ENCODE measurements at places on chromosomes 13 and 19. TPM values are rescaled to one million over a fixed set of nuclear protein-coding genes. Genes with fewer than 3 reads are reported as not detected.

GRCh38 chr13:97043302-97043701 lies 49.0 kb upstream of the OXGR1 start:
- DNase-seq = no peak
- H3K4me3 ChIP-seq = no peak overlapping the region

DNA sequence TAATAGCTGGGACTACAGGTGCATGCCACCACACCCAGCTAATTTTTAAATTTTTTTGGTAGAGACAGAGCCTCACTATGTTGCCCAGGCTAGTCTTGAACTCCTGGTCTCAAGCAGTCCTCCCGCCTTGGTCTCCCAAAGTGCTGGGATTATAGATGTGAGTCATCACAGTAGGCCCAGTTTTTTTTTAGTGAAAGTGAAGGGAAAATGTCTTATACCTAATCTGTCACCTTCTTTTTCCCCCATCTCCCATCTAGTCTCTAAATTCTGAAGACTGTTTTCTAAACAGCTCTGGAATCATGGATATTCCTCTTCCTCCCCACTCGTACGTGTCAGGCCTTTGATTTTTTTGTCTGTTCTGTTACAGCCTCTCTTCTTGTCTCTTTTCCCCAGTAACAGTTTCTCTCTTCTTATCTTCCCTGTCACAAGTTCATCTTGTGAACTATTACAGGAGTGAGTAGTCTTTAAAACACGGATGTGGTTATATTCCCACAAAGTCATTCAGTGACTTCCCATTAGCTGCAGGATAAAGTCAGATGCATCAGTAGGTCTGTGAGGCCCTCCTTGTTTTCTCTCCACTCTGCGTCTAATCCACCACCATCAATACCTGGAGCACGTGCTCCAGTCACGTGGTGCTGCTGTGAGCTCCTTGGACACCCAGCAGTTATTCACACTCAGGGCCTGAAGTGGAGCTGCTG lies 2.9 kb downstream of the CDC16 start:
- H3K27ac ChIP-seq = no peak overlapping the region
- H3K4me3 ChIP-seq = no peak overlapping the region
- H3K4me1 ChIP-seq = peaks cover 16% of the 10 kb centered on the region
- H3K36me3 ChIP-seq = no peaks in the 10 kb centered on the region
- DNase-seq = no peak

DNA sequence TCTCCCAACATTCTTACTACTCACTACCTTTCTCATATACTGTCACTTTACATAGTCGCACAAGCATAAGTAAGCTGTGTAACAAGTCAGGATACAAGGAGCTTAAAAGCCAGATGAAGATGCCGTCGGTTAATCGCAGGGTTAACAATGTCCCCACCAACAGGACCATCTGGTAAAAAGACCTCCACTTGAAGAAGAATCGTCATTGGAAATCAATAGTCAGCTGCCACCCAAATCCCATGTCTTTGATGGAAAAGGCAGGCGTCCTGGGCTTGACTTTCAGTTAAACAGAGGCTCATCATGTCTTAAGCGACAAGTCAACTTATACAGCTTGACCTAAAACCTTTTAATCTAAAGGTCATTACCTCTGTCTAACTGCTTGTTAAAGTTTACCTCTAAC lies 27.2 kb downstream of the DOCK9 start:
- H3K4me1 ChIP-seq = no peaks in the 10 kb centered on the region
- H3K27ac ChIP-seq = no peak overlapping the region
- no peaks in the 10 kb centered on the region for H3K36me3 ChIP-seq
- H3K27me3 ChIP-seq = no peaks in the 10 kb centered on the region
- H3K4me3 ChIP-seq = no peak overlapping the region

DNA sequence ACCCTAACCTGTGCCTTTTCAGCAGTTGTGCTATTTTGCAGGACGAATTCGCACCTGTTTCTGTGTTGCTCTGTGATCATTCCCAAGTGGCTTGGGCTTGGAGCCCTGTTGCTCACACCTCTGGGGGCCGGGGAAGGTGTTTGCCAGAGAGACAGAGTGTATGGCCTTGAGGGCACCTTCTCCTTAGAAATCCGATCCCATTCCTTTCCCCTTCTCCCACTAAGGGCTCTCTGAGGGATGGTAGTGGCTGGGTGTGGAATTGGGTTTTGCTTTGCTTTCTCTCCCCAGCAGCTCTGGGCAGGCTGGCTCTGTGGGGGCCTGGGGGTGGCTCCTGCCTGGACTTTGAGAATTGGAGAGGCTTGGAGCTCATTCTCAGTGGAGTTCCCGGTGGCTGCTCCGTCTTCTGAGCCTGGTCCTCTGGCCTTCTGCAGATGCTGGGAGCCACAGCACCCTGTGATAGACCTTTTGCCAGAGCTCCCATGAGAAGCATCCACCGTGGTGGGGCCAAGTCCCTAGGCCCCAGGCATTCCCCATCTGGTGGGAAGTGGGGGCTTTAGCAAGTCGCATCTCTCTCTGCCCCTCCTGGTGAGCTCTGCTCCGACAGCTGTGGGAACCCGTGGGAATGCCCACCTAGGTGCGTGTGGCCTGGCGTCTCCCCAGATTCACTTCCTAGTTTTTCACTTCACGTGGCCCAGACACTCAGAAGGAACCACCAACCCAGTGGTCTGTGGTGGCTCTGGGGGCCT lies 26.1 kb downstream of the ATP11A start:
- H3K4me1 ChIP-seq = peaks cover 17% of the 10 kb centered on the region
- no peak for DNase-seq
- H3K27ac ChIP-seq = no peak overlapping the region
- H3K36me3 ChIP-seq = no peaks in the 10 kb centered on the region
- no peaks in the 10 kb centered on the region for H3K27me3 ChIP-seq
- H3K4me3 ChIP-seq = no peak overlapping the region

GRCh38 chr19:963486-963951 lies 20.6 kb upstream of the WDR18 start:
- H3K27me3 ChIP-seq = no peaks in the 10 kb centered on the region
- DNase-seq = no peak
- H3K36me3 ChIP-seq = no peaks in the 10 kb centered on the region
- H3K4me1 ChIP-seq = peaks cover 6% of the 10 kb centered on the region
- no peak overlapping the region for H3K4me3 ChIP-seq
- H3K27ac ChIP-seq = no peak overlapping the region

GRCh38 chr19:30169196-30169900 lies 202.8 kb upstream of the ZNF536 start:
- no peak overlapping the region for H3K4me3 ChIP-seq
- no peak for DNase-seq
- H3K4me1 ChIP-seq = peaks cover 9% of the 10 kb centered on the region
- no peaks in the 10 kb centered on the region for H3K36me3 ChIP-seq
- no peaks in the 10 kb centered on the region for H3K27me3 ChIP-seq

DNA sequence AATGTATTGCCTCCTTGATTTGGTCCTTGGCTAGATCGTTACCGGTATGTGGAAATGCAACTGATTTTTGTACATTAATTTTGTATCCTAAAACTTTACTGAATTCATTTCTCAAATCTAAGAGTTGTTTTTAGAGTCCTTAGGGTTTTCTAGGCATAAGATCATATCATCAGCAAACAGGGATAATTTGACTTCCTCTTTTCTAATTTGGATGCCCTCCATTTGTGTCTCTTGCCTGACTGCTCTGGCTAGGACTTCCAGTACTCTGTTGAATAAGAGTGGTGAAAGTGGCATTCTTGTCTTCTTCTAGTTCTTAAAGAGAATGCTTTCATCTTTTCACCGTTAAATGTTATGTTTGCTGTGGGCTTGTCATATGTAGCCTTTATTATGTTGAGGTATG lies 12.0 kb upstream of the CYP2A13 start:
- DNase-seq = no peak
- no peak overlapping the region for H3K27ac ChIP-seq
- peaks cover 22% of the 10 kb centered on the region for H3K27me3 ChIP-seq
- H3K36me3 ChIP-seq = no peaks in the 10 kb centered on the region

DNA sequence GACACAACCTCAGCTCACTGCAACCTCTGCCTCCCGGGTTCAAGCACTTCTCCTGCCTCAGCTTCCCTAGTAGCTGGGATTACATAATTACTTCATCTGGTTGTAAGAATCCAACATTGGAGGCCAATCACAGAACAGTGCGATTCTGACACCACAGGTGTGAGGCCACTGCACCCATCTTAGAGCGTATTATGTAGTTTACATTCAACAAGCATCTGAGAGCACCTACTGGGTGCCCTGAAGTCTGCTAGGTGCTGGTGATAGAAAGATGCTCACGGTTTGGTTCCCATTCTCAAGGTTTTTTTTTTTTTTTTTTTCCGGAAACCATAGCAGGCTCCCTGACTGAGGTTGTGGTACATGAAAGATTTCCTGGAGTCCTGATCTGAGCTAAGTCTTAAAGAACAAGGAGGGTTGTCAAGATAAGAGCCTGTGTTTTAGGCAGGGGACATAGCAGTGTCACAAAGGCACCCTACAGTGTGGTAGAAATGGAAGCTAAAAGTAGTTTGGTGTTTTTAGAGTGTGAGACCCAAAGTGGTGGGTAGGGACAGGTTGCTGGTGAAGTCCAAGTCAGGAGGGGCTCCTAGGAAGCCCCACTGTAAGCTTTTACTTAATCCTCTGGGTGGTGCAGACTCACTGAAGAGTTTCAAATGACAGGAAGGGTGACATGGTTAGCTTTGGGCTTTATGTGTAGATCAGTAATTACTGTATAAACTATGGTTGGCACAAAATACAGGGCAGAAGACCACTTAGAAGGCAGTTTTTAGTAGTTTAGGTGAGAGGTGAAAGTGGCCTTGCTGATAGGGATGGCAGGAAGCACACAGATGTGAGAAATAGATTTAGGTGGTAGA lies 15.2 kb downstream of the SAE1 start:
- no peaks in the 10 kb centered on the region for H3K27me3 ChIP-seq
- DNase-seq = no peak
- peak overlapping the region; percentile 5 for H3K27ac ChIP-seq
- H3K4me1 ChIP-seq = peaks cover 6% of the 10 kb centered on the region

GRCh38 chr13:113150550-113151365 lies 7.7 kb upstream of the PROZ start:
- peaks cover 10% of the 10 kb centered on the region for H3K27me3 ChIP-seq
- H3K36me3 ChIP-seq = no peaks in the 10 kb centered on the region

DNA sequence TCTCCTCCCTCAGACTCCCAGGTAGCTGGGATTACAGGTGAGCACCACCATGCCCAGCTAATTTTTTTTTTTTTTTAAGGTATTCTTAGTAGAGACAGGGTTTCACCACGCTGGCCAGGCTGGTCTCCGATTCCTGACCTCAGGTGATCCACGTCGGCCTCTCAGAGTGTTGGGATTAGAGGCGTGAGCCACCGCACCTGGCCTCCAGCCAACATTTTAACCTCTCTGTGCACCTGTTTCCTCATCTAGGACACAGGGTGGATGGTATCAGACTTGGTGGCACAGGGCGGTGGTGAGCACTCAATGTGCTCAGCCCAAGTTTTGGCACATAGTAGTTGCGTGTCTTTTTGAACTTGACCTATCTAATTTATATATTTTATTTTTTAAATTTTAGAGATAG lies 12.5 kb downstream of the APBA3 start:
- no peaks in the 10 kb centered on the region for H3K36me3 ChIP-seq
- H3K4me1 ChIP-seq = no peaks in the 10 kb centered on the region
- no peaks in the 10 kb centered on the region for H3K27me3 ChIP-seq
- no peak overlapping the region for H3K27ac ChIP-seq
- no peak for DNase-seq
- no peak overlapping the region for H3K4me3 ChIP-seq

DNA sequence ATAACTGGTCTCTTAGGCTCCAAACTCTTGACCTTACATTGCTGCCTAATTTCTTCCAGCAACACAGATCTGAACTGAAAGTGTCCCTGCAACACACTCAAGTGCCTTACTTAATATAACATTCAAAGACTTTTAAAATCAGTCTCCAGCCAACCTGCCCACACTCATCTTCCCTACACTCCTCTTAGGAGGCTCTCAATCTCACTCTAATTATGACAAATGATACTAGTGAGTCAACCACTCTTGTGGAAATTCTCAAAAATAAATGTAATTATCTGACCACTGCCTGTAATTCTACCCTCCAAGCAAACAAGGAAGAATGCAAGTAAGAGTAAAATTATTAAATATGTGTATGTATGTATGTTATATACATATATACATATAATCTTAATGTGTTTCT lies 348.1 kb upstream of the MIR17HG start:
- no peaks in the 10 kb centered on the region for H3K4me1 ChIP-seq
- no peak overlapping the region for H3K27ac ChIP-seq
- DNase-seq = no peak
- H3K4me3 ChIP-seq = no peak overlapping the region
- no peaks in the 10 kb centered on the region for H3K36me3 ChIP-seq

- no peak overlapping the region for H3K4me3 ChIP-seq
- H3K27me3 ChIP-seq = no peaks in the 10 kb centered on the region
- no peaks in the 10 kb centered on the region for H3K36me3 ChIP-seq
- H3K4me1 ChIP-seq = peaks cover 70% of the 10 kb centered on the region
- peak overlapping the region; percentile 92 for H3K27ac ChIP-seq
- peak; percentile 62 for DNase-seq
Observed at GRCh38 chr19:2171349-2172145, 7.8 kb downstream of the DOT1L start.

DNA sequence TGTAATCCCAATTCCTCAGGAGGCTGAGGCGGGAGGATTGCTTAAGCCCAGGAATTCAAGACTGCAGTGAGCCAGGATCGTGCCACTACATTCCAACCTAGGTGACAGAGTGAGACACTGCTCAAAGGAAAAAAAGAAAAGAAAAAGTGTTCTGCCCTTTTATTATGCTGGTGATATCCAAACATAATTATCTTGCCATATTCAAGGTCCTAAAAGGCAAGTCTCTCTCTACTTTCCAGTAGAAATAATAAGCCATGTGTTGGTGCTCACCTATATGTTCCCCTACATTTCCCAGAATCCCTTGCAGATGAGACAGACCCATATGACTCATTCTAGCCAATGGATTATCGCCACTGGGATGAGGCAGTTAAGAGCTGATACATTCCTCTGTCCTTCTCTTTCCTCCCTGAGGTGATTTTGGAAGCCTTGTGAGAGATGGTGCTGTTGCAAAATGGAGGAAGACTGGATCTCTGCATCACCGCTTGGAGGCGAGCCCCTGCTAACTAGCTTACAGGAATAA lies 58.3 kb upstream of the MRI1 start:
- no peaks in the 10 kb centered on the region for H3K4me1 ChIP-seq
- H3K36me3 ChIP-seq = no peaks in the 10 kb centered on the region
- no peak overlapping the region for H3K27ac ChIP-seq
- H3K27me3 ChIP-seq = peaks cover 7% of the 10 kb centered on the region
- no peak for DNase-seq

- DNase-seq = peak; percentile 84
- peaks cover 55% of the 10 kb centered on the region for H3K4me1 ChIP-seq
- no peaks in the 10 kb centered on the region for H3K27me3 ChIP-seq
- peak overlapping the region; percentile 98 for H3K27ac ChIP-seq
- no peaks in the 10 kb centered on the region for H3K36me3 ChIP-seq
Observed at GRCh38 chr19:42254089-42254849, 659 bp downstream of the ERF start.

DNA sequence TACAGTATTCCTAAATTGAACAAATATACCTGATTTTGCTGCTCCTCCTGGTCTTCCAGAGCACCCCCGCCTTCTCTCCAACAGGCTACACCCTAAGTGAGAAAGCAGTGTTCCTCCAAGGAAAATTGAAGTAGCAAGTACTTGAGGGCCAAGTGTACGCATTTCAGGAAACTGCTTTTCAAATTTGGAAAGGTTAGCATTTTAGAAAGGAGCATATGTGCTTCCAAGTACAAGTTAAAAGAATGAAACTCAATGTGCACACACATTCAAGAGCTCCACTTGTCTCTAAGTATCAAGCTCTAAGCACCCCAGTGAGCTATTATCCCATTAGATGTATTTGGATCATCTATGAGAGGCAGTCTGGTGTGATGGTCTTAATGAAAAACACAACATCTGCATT lies 25.8 kb downstream of the LHFPL6 start:
- no peak overlapping the region for H3K4me3 ChIP-seq
- no peaks in the 10 kb centered on the region for H3K27me3 ChIP-seq
- DNase-seq = no peak
- H3K4me1 ChIP-seq = no peaks in the 10 kb centered on the region

The LONP1 gene
- 164 TPM for total RNA-seq

The HPN gene
- not detected for total RNA-seq

The RPL18 gene
- 1,593 TPM for total RNA-seq

The F10 gene
- 0.60 TPM for total RNA-seq

The DHDH gene
- total RNA-seq = not detected

The CEACAM1 gene
- 812 TPM for total RNA-seq

Data from transverse colon (tissue), 4 donors.